ENCODE measurements at places on chromosomes 5 and 9. TPM values are rescaled to one million over a fixed set of nuclear protein-coding genes. Genes with fewer than 3 reads are reported as not detected.

The VLDLR gene
- total RNA-seq = 1.1 TPM

The PNPLA7 gene
- total RNA-seq = 37.6 TPM

The LRRC19 gene
- not detected for total RNA-seq

The LOX gene
- total RNA-seq = 10.9 TPM

The PCDHGB1 gene
- 4.3 TPM for total RNA-seq

The CDC25C gene
- 0.38 TPM for total RNA-seq

The ZNF608 gene
- 11.9 TPM for total RNA-seq

The MACROH2A1 gene
- 251 TPM for total RNA-seq

GRCh38 chr5:32729651-32730050, 18.5 kb downstream of the NPR3 start:
- no peak for DNase-seq

GRCh38 chr9:81549500-81550206, 139.7 kb downstream of the TLE1 start:
- DNase-seq = no peak

DNA sequence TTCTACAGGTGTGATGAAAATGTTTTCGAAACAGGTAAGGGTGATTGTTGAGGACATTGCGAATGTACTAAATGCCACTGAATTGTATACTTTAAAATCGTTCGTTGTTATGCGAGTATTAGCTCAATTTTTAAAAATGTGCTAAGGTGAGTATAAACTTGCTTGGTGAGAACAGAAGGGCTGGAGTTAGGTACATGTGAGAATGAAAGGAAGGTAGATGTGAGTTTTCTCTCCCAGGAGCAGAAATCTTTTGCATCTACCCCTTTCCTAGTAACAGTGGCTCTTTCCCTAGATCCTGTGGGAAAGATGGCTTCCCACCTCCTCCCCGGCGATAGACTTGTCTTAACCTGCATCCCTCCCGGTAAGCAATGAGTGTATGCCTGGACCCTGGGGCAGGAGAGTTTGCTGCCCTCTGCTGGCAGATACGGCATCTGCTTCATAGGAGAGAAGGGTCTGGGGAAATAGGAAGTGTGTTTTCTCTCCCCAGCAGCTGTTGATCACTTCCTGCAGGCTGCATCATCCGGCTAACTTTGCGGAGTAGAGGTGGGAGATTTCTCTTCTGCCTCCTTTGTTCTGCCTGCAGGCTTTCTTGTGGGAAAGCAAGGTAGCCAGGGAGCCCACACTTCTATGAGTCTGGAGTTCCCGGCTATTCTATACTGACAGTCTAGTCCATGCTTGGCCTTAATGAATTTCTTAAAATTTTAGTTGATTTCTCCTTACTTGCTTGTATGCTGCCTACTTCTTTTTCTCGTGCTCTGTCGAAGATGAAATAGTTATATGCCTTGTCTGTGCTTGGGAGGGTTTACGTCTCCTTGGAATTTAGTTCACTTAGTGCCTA, 373.3 kb upstream of the SEMA6A start:
- DNase-seq = no peak

GRCh38 chr9:27470291-27470856, 53.7 kb upstream of the IFNK start:
- DNase-seq = no peak

- no peak for DNase-seq
These were observed 33.5 kb upstream of the DMRT3 start for GRCh38 chr9:942805-943580.

GRCh38 chr5:140671472-140672125, 1.8 kb downstream of the DND1 start:
- no peak for DNase-seq

GRCh38 chr9:5425006-5425628, 12.6 kb downstream of the PLGRKT start:
- DNase-seq = no peak

DNA sequence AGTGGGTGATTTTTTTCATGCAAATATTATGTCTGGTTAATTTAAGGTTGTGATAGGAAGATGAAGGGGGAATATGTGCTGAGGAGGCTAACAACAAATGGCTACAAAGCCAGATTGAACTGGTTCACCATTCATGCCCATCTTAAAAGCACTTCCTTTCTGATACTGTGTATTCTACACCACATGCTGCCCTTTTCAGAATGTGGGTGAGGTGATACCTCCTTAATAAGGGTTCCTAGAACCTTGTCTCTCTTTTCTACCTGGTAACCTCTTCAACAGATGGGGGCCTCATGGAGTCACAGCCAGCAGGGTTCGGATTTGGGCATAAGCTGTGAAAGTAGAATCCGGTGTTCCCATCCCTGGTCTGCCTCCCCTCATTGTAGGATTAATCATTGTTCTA, 1064.0 kb upstream of the SEMA6A start:
- DNase-seq = no peak

- no peak for DNase-seq
These were observed 59.0 kb downstream of the BASP1 start for GRCh38 chr5:17276445-17276844.

Data from suprapubic skin (tissue), 4 donors.